NCI-H2227 treated with DMSO at 0.1 percent for 48 hours (cell line): ENCODE measurements at places on chromosomes 7 and 10.

DNA sequence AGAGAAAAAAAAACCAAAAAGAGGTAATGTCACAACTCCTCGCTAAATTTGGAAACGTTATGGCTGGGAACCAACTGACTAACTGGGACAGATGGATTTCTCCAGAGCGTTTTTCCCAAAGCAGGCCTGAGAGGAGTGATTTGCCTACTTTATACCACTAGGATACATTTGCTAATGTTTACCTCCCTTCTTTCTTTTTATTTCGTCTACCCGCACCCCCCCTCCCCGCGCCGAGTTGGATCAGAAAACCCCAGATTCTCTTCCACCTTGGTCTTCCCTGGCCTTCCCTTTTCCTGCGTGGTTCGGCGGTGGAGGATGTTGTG lies 7.2 kb downstream of the CPA2 start:
- peak; percentile 74 for DNase-seq

DNA sequence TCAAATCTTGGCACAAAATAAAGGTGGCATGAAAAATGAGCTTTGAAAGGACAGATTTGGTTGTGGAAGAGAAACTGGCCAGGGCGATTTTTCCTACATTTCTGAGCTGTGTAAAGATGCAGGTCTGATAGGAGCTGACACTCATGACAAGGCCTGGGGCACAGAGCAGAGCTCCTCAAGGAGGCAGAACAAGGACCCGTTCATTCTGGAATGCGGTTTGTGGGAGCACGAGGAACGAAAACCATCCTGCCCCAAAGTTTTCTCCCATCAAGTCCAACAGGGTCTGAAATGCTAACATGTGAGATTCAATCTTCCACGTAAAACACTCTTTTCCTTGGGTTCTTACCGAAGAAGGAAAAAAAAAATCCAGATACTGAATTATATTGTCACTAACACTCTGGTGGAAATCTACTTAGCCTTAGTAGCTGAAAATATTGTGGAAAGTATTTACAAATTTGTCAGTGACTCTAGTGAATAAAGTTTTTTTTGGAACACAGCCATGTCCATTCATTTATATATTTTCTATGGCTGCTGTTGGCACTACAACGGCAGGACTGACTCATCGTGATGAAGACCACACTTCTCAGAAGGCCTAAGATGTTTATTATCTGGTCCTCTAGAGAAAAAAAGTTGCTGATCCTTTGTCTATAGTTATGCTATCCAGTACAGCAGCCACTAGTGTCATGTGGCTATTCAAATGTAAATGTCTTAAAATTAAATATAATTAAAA lies 215.7 kb downstream of the BAMBI start:
- no peak for DNase-seq

- no peak for DNase-seq
Observed at GRCh38 chr7:112453505-112454171, 3.4 kb downstream of the IFRD1 start.

GRCh38 chr7:45450571-45451204 lies 123.5 kb upstream of the ADCY1 start:
- no peak for DNase-seq

DNA sequence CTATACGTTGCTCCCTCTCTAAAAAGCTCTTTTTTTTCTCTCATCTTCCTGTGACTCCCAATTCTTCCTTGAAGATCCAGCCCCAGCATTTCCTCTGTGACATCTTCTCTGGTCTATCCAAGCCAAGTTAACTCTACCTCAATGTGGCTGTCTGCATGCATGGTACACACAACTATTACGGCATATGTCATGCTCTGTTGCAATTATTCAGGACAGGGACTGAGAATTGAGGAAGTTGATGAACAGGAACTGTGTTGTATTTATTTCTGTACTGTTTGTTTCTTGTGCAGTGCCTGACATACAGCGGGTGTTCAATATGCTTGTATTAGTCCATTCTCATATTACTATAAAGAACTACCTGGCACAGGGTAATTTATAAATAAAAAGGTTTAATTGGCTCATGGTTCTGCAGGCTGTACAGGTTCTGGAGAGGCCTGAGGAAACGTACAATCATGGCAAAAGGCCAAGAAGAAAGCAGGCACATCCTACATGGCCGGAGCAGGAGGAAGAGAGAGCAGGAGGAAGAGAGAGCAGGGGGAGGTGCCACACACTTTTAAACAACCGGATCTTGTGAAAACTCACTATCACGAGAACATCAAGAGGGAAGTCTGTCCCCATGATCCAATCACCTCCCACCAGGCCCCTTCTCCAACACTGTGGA lies 6.3 kb downstream of the TRPV5 start:
- DNase-seq, result no peak

GRCh38 chr7:156820445-156821063 lies 72.4 kb downstream of the LMBR1 start:
- DNase-seq, result no peak

DNA sequence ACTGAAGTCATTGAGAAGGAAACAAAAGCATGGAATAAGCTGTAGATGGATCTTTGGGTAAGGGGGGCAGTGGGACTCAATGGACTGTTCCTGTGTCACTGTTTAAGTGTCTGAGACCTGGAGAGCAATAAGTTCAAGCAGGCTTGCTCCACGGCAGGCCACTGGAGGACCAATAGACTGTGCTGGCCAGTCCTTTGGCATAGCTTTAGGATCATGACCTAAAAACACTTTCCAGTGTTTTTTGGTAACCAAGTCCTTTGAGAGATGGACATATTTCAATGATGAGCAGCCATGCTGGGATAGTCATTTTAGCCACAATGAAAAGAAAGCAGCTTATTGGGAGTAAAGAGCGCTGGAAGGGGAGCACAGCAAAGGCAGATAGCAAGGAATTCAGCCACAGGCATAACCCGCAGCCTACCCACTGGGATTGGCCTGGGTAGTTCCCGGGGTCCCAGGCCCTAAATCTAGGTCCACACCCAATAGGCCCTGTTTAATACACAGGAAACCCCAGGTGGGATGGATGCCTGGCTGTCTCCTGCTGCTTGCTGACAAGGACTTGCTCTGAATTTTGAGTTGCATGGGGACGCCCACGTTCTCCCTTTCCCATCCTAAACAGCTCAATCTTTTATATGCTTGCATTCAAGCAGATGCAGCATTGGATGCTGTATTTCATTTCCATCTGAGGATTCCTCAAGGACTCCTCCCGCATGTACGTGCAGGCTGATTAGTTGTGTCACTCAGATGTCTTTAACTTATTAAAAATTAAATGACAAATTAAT lies 727.2 kb downstream of the KCNMA1 start:
- no peak for DNase-seq

- no peak for DNase-seq
Observed at GRCh38 chr7:100875356-100875751, 451 bp downstream of the SRRT start.

DNA sequence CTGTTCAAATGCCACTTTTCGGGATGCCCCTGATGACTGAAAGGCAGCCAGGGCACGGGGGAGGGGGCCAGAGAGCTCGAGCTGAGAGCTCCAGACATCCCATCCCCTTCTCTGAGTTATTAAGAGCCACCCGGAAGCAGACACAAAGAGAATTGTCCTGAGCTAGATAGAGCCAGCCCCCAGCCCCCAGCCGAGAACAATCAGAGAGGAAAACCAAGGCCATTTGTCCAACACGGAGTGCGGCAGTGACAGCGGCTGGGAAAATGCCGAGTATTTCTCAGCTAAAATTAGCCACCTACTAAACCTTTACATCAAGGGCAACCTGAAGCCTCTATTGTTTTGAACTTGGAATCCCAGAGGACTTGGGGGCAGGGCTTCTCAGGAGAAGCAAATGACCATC lies 51.0 kb downstream of the UNC5B start:
- DNase-seq, result peak; percentile 84

- no peak for DNase-seq
Observed at GRCh38 chr10:75294518-75294865, 58.7 kb upstream of the COMTD1 start.

DNA sequence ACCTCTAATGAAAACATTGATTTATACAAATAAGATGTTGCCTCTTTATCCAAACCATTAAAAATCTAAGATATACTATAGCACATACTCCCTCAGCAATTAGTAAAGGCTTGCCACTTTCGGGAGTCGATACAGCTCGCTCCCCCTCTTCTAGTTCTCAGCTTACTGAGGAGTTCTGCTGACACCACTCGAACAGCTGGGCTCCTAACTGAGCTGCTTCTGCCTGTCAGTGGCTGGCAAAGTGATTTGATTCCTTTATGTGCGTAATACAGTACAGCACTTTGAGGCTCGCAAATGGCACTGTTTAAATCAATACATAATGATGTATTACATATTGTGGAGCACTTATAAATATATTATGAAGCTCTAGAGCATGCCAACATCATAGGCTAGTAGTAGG lies 241.8 kb downstream of the CREB5 start:
- peak; percentile 15 for DNase-seq

GRCh38 chr10:21398563-21399231 lies 126.8 kb downstream of the SKIDA1 start:
- no peak for DNase-seq

DNA sequence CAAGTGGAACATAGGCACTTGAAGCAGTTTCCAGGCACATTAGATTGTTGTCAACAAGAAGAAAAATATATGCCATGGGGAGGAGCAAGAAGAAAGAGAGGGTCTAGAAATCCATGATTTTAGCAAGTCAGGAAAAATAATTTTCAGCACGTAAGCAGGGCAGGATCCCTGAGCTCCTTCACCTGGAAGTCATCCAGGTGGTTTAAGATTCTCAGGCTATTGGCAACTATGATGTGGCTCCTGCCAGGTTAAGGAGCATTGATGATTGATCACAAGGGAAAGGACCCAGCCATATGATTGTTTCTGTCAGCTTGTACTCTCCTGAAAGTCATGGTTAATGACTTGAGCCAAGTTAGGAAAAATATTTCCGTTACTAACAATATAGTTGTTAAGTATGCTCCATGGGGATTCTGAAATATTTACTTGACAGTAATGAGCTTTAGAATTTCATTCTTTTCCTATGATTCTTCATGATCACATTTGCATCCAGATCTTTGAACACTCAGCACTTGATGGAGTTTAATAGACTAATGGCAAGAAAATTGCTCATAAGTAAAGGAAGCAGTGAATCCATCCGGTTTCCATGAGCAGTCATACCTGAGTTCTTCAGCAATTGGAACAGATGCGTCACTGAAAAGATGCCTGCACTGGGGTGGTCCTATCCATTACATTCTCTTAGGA lies 209.1 kb downstream of the BICC1 start:
- DNase-seq, result no peak

DNA sequence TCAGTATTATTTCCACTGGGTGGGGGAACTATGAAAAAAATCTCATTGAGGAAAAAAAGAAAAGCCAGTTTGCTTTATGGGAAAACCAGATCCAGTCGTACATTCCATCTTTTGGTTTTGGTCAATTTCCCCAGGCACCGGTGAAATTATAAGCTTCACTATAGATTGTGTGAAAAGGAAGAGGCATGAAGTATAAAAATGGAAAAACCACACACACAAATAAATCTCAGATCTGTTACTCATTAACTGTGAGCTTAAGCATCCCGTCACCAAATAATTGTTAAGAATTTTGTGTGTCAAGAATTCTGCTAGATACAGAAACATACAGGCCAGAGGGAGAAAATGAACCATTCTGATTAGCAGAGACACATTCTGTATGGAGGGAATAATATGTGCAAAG lies 405.5 kb upstream of the CELF2 start:
- DNase-seq, result no peak

GRCh38 chr10:70935631-70936030 lies 47.3 kb upstream of the PCBD1 start:
- DNase-seq, result no peak

DNA sequence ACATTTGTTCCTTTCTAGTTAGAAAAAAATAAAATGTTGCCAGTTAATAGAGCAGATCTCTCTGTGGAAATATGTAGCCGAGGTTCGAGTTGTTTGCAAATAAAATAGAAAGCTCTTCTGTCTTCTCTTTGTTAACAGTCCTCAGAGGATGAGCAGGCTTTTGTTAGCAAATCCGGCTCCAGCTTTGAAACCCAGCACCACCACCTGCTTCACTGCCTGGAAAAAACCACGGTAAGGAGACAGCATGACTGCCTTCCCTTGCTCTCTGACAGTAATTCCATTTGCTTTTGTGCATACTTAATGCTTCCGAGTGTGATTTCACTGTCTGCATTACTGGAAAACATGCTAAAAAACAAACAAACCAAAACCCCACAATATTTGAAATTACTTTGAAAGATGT lies 115.6 kb downstream of the TSPAN12 start:
- peak; percentile 42 for DNase-seq

DNA sequence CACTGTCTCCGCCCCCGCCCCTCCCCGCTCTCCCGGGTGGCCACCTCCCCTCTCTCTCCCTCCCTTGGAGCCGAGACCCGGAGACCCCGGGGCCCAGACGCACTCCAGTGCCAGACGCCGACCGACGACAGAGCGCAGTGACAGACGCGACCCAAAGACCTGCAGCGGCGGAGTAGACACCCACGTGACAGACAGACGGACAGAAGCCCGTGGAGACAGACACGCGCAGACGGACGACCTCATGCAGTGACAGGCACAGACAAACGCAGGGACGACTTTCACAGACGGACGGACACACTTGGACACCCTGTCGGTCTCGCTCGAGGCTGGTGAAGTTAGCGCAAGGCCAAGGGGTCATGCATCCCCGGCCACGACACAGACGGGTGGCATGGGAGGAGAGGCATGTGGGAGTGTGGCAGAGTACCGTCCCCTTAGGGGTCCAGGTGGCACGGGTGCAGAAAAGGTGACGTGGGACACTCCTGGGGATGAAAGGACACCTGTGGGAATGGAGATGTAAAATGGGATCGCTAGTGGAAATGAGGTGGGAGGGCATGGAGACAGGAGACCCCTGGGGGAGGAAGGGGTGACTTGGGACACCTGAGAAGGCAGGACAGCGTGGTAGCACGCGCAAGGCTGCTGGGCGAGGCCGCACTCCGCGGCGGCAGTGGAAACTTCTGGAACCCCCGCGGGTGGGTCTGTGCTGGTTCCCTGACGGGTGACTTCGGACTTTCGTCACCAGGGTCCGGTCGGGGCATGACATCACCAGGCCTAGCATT lies 456 bp upstream of the ACHE start:
- DNase-seq, result peak; percentile 39

DNA sequence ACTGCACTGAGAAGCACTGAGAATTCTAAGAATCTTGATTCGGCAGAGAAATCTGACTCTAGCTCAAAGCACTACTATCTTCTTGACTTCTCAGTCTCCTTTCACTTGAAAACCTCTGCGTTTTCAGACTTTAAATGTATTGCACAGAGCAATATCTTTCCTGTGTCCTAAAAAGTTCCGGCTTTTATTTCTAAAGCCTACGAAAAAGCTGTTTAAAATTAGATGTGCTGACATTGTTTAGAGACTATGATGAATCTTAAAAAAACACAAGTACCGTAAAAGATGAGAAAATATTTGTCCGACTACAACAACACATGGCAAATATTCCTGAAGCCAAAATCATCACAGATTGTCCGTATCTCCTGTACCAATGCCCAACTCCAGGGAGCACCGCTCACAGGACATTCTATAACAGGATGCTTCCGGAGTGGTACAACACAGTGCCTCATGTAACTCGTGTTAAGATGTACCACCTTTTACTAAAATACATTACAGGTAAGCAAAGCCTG lies 136.9 kb downstream of the CUBN start:
- no peak for DNase-seq

DNA sequence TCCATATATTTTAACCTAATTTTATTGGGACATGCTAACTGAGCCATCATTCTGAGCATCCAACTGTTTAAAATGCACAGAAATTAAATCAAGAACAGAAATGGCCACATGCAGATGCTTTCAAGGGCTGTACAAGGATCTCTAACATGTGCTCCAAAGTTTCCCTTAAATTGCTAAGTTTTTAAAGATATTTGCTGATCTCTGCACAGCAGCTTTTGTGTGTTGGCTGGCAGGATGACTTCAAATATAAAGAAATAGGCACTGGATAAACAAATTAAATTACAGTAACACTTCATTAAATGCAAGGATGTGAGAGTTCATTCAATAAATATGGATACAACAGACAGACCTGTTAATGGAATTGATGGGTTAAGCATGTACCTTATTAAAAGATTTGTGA lies 148.0 kb upstream of the MEOX2 start:
- no peak for DNase-seq
